Smooth muscle cell of the pulmonary artery (primary cell): ENCODE measurements at places on chromosomes 2 and 18. TPM values are rescaled to one million over a fixed set of nuclear protein-coding genes. Genes with fewer than 3 reads are reported as not detected.

COA5 gene
- total RNA-seq = 18.5 and 24.5 TPM in 2 replicates

C1QL2 gene
- total RNA-seq = not detected in 2 replicates

SERPINB13 gene
- not detected in 2 replicates for total RNA-seq

SCYGR4 gene
- not detected in 2 replicates for total RNA-seq

VIT gene
- 2.0 and 8.9 TPM in 2 replicates for total RNA-seq

PRKD3 gene
- 45.5 and 71.9 TPM in 2 replicates for total RNA-seq

ZBTB7C gene
- total RNA-seq = 0.46 TPM in 1 of 2 replicates, not detected in the other

SMYD1 gene
- total RNA-seq = not detected in 2 replicates

NLRC4 gene
- 0.03 TPM in 1 of 2 replicates, not detected in the other for total RNA-seq

TMEM182 gene
- total RNA-seq = 3.6 and 3.7 TPM in 2 replicates

SERPINB12 gene
- total RNA-seq = not detected in 2 replicates

FLACC1 gene
- 1.3 and 2.5 TPM in 2 replicates for total RNA-seq

BCL11A gene
- 0.20 and 0.59 TPM in 2 replicates for total RNA-seq

VWA3B gene
- not detected in 2 replicates for total RNA-seq

CYP27A1 gene
- total RNA-seq = 6.8 and 13.7 TPM in 2 replicates

ANO7 gene
- total RNA-seq = 1.0 and 1.7 TPM in 2 replicates

SGO2 gene
- total RNA-seq = 2.4 and 5.1 TPM in 2 replicates

RAB27B gene
- total RNA-seq = 10.6 and 63.2 TPM in 2 replicates

ANKRD62 gene
- not detected in 2 replicates for total RNA-seq
